ENCODE measurements at places on chromosomes 12 and 14.

GRCh38 chr12:6779708-6780432 is 7.5 kb downstream of the LAG3 start:
- no peak for DNase-seq

DNA sequence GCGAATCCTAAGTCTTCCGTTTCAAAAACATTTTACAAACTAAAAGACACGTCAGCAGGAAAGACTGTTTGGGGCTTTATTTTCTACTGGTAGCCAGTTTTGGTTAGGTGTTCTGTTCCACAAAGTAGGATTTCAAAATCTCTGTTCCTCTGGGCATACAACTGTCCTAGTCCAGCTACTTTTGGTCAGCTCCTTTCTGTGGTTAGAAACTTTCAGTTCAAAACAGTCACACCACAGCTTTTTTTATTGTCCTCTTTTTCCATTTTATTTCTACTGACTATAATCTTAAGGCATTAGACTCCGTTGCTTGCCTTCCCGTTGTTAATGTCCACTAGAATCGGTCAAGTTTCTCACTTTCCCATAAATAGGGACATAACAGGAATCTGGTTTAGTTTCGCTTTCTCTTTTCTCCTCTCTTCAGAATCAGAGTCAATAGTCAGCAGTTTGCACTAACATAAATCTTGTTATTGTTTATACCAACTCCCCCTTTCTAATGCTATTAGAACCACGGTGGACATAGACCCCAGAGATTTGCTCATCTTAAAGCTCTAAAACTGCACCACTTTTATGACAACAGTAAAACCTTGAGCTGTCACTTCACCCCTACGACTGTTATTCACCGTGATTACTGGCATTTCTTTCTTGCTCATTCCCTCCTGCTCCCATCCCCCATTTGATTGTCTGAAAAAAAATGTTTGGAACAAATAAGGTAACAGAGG is 41.5 kb upstream of the NPAS3 start:
- DNase-seq = peak; percentile 56

GRCh38 chr14:32968972-32969544 is 30.4 kb downstream of the NPAS3 start:
- DNase-seq = no peak

GRCh38 chr12:102682366-102683289 is 202.3 kb upstream of the IGF1 start:
- DNase-seq = no peak

DNA sequence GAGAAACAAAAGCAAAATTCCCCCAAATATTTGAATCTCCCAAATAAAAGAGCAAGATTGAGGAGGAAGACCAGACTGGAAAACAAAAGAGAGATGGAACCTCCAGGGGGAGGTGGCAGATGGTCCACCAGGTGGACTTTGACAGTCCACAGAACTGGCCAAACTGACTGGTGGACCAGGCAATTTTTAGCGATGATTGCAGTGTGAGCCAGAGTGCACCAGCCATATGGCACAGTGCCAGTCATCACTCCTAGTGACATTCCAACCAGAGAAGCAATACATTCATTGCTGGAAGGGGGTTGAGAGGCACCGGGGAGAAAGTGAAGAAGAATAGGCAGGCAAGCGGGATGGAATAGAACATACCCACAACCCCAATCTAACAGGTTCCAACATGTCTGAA is 182.9 kb downstream of the EXOC5 start:
- DNase-seq = no peak

DNA sequence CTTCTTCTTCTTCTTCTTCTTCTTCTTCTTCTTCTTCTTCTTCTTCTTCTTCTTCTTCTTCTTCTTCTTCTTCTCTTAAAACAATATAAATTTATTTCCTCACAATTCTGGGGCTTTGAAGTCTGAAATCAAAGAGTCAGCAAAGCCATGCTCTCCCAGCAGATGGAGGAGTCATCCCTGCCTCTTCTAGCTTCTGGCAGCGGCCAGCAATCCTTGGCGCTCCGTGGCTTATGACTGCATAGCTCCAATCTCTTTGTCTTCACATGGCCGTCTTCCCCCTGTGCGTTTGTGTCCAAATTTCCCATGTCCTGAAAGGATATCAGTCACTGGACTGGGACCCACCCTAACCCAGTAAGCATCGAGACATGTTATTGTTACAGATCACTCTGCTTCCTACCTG is 22.9 kb downstream of the KCNA1 start:
- DNase-seq = no peak
